ENCODE measurements at places on chromosomes 2 and 18. TPM values are rescaled to one million over a fixed set of nuclear protein-coding genes. Genes with fewer than 3 reads are reported as not detected.

CPO gene
- total RNA-seq: not detected

FANCL gene
- 40.9 TPM for total RNA-seq

DPP4 gene
- 57.2 TPM for total RNA-seq

ZSWIM2 gene
- total RNA-seq: not detected

SCG2 gene
- not detected for total RNA-seq

FBLN7 gene
- total RNA-seq: 0.95 TPM

DSG1 gene
- total RNA-seq: not detected

CFAP65 gene
- not detected for total RNA-seq

DNA sequence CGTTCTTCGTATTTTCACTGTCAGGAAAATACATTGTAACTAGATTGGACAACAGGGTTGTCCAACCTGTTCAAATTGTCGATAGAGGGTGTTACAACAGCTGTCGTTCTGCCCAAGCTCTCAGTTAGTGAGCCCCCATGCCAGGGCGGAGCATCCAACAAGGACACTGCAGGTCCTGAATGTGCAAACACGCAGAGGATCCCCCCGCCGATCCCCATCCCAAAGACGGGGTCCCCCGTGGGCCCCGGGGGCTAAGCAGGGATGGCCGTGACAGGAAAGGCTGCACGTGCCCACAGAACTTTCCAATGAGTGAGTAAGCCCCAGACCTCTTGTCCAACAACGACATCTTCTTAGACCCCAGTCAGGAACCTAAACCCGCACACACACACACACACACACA is 140.8 kb downstream of the PXDN start:
- H3K4me3 ChIP-seq: no peak overlapping the region
- peaks cover 19% of the 10 kb centered on the region for H3K4me1 ChIP-seq
- no peak overlapping the region for H3K27ac ChIP-seq
- DNase-seq: no peak
- H3K27me3 ChIP-seq: peaks cover 42% of the 10 kb centered on the region

- no peak for DNase-seq
- H3K36me3 ChIP-seq: no peaks in the 10 kb centered on the region
- H3K27me3 ChIP-seq: peaks cover 24% of the 10 kb centered on the region
- no peak overlapping the region for H3K4me3 ChIP-seq
Observed at GRCh38 chr2:21280793-21281192, 157.0 kb downstream of the TDRD15 start.

- DNase-seq: no peak
- no peaks in the 10 kb centered on the region for H3K27me3 ChIP-seq
- no peak overlapping the region for H3K4me3 ChIP-seq
- H3K27ac ChIP-seq: no peak overlapping the region
- no peaks in the 10 kb centered on the region for H3K36me3 ChIP-seq
- H3K4me1 ChIP-seq: no peaks in the 10 kb centered on the region
Observed at GRCh38 chr2:156797832-156798231, 361.7 kb downstream of the GPD2 start.

DNA sequence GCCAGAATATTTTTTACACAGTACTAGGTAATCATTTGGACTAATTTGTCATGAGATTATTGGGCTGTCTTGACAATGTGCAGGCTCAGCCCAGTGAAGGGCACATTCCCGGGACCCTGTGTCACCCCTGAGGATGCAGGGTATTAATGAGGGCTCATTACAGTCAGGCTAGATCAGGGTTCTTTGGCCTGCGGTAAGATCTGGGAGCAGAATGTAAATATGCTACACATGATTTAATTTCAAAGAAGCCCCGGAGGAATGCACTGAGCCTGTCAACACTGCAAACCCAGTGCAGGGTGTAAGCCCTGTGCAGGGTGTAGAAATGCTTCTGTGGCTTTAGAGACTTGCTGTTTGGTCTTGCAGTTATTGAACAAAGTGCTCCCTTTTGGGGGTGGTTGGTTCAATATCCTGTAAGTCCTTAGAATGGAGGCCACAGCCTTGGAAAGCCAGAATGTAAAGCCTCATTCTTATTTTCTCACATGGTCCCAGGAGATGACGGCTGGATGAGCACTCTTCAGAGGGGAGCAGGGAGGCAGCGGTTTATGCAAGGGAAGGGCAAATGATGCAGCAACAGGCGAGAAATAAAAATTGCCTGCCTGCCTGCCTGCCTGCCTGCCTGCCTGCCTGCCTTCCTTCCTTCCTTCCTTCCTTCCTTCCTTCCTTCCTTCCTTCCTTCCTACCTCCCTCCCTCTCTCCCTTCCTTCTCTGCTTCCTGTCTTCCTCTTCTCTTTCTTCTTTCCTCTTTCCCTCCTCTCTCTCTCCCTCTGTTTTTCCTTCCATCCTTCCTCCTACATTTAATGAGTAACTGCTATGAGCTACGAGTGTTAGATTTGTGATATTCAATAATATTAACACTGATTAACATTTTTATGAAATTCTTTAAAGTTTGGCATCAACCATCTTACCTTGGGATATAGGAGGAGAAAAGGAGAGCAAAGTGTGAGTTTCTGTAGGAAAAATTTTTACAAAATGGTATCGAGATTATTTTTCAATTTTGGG is 148.8 kb downstream of the VAPA start:
- H3K27me3 ChIP-seq: no peaks in the 10 kb centered on the region
- H3K4me1 ChIP-seq: no peaks in the 10 kb centered on the region
- no peak overlapping the region for H3K27ac ChIP-seq
- H3K4me3 ChIP-seq: no peak overlapping the region

DNA sequence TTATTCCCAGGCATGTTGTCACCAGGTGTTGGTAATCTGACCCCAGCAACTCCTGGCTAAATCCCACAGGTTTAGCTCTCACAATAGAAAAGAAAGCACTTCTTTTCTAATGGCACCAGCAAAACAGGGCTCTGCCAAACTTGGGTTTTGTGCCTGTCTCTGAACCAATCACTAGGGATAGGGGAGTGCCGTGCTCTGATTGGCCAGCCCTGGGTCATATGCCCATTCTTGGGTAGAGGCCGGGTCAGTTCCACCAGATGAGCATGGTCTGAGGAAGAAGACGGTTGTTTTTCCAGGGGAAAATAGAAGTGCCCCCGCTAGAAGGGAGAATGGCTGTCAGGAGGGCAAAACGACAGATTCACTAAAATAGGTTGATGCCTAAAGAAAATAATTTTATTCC is 14.7 kb downstream of the CDK15 start:
- no peaks in the 10 kb centered on the region for H3K4me1 ChIP-seq
- H3K27ac ChIP-seq: no peak overlapping the region
- DNase-seq: no peak

DNA sequence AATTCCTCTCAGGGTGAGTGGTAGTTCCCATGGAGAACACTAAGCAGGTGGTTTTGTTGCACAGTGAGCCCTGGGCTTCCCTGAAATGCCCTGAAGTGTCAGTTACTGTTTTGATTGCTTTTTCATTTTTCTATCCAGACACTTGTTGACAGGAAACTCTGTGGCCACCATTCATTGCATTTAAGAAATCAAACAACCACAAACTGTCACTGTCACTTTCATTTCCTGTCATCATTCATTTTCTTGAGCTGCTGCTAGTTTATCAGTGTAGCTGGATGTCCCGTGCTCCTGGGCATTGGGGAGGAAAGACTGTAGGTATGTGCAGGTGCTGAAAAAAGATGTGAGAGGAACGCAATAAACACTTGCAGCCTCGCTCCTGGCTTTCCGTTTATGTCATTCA is 891.6 kb upstream of the ZEB2 start:
- no peak for DNase-seq
- H3K36me3 ChIP-seq: no peaks in the 10 kb centered on the region
- no peaks in the 10 kb centered on the region for H3K27me3 ChIP-seq
- no peaks in the 10 kb centered on the region for H3K4me1 ChIP-seq
- no peak overlapping the region for H3K27ac ChIP-seq
- no peak overlapping the region for H3K4me3 ChIP-seq

DNA sequence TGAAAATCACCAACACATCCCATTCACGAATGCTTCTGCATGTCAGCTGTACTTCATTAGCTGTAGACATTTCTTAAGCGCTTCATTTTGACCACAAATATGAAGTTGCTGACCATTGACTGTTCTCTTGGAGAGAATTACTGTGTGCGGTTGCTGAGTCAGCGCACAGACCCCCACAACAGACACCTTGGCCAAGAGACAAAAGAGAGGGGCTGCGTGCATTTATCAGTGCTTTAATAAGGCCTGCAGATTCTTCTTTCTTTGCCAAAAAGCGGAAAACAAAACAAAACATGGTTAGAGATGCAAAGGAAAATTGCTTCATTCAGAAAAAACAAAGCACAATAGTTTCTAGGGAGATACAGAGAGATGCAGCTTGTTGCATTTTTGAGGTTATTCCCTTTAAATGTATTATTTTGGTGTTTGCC is 174.7 kb downstream of the ACKR3 start:
- no peak overlapping the region for H3K27ac ChIP-seq
- H3K4me1 ChIP-seq: no peaks in the 10 kb centered on the region
- DNase-seq: no peak
- no peaks in the 10 kb centered on the region for H3K36me3 ChIP-seq
- H3K4me3 ChIP-seq: no peak overlapping the region

GRCh38 chr2:84781942-84782716 is 98.8 kb downstream of the TRABD2A start:
- H3K36me3 ChIP-seq: no peaks in the 10 kb centered on the region
- no peak overlapping the region for H3K27ac ChIP-seq
- no peaks in the 10 kb centered on the region for H3K27me3 ChIP-seq
- H3K4me1 ChIP-seq: no peaks in the 10 kb centered on the region

GRCh38 chr2:223076573-223076972 is 24.6 kb downstream of the KCNE4 start:
- H3K27ac ChIP-seq: no peak overlapping the region
- H3K27me3 ChIP-seq: no peaks in the 10 kb centered on the region
- DNase-seq: no peak
- H3K36me3 ChIP-seq: no peaks in the 10 kb centered on the region
- H3K4me3 ChIP-seq: no peak overlapping the region

DNA sequence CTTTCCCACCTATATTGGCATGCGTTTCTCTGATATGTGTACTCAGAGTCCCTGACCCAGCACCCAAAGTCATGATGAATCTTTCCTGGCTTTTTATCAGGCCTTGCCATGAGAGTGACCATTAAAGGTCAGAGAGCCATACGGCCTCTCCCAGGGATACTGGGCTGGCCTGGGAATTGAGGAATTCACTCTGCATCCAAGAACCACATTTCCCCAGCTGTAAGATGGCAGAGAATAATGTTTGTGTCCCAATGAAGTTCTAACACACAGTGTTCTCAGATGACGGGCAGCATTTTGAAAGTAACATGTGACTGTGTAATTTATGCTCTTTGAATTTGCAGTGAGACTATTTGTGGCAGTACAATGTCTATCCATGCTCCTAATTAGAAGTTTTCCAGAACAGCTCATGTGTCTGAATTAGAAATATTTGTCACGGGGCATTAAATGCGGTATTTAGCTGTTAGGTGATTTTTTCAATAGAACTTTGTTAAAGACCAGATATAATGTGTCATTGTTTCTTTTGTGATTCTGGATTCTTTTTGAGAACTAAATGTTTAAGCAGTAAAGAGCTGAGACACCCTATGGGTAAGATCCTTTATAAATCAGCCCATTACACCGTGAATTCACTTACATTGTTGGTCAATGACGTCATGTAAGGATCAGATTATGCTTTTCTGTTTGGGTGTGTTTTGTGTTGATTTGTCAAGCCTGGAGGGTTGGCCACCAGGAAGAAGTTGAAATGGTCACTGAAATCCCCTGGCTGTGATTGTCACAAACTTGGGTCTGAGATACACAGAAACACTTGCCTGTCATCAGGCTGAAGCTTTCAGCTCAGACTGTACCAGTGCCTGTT is 7.3 kb upstream of the SLC3A1 start:
- no peaks in the 10 kb centered on the region for H3K36me3 ChIP-seq
- no peaks in the 10 kb centered on the region for H3K27me3 ChIP-seq
- no peaks in the 10 kb centered on the region for H3K4me1 ChIP-seq
- no peak for DNase-seq

- DNase-seq: no peak
- H3K4me1 ChIP-seq: peaks cover 60% of the 10 kb centered on the region
- peak overlapping the region; percentile 81 for H3K27ac ChIP-seq
- H3K36me3 ChIP-seq: no peaks in the 10 kb centered on the region
- peak overlapping the region; percentile 85 for H3K4me3 ChIP-seq
- H3K27me3 ChIP-seq: no peaks in the 10 kb centered on the region
Observed at GRCh38 chr2:190882411-190882766, 1.8 kb downstream of the GLS start.

DNA sequence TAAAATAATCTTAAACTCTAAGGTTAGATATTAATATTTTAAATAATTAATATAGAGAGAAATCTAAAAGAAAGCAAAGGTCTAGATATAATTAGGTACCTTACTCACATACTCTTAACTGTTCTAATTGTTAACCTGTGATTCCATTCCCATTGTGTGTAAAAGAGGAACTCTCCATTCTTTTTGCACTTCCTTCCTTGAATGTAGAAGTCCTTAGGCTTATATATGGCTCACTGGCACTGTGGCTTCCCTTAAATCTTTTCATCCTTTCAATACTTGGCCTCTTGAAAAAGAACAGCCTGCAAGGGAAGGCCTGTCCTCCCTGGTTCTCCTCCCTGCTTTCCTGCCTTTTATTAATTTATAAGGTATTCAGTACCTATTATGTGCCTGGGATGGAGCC is 182.8 kb upstream of the FOSL2 start:
- no peaks in the 10 kb centered on the region for H3K36me3 ChIP-seq
- H3K27ac ChIP-seq: no peak overlapping the region
- H3K4me1 ChIP-seq: peaks cover 5% of the 10 kb centered on the region

DNA sequence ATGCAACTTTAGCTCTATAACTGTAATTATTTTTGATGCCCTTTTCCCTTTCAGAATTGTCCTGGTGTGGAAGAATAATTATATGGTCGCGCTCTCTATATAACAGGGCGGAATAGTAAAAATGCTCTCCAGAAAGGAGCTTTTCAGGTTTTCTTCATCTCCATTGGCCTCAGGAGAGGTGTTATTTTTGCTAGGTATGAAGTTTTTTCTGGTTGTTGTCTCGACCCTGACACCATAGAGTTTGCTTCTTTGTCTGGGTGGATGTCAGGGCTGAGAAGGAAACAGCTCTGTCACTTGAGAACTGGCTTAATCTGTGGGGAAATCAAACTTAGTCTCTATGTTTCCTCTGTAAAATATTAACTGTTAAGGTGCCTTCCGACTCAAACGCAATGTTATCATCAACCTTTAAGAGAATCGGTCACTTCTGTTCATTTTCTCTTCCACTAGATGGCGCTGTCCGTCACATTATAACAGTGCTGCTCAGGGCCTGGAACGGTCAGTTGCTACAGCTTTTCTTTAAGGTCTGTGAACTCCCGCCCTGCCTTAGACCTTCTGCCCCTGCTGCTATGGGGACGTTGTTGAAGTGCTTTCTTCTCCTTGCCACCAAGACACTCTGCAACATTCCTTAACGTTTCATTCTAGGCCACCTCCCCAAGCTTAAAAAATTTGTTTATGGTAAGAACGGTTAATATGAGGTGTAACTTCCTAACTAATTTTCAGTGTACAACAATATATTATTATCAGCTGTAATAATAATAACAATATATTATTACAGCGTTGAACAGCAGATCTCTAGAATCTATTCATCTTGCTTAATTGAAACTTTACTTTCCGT is 23.8 kb upstream of the SERPINB12 start:
- H3K4me3 ChIP-seq: no peak overlapping the region
- DNase-seq: peak; percentile 75
- H3K4me1 ChIP-seq: no peaks in the 10 kb centered on the region
- no peaks in the 10 kb centered on the region for H3K36me3 ChIP-seq
- no peaks in the 10 kb centered on the region for H3K27me3 ChIP-seq

- H3K27ac ChIP-seq: no peak overlapping the region
- no peaks in the 10 kb centered on the region for H3K36me3 ChIP-seq
- H3K4me1 ChIP-seq: no peaks in the 10 kb centered on the region
- no peak overlapping the region for H3K4me3 ChIP-seq
Observed at GRCh38 chr2:183812091-183812490, 687.8 kb downstream of the NUP35 start.
